ENCODE measurements at places on chromosomes 7 and 10.

DNA sequence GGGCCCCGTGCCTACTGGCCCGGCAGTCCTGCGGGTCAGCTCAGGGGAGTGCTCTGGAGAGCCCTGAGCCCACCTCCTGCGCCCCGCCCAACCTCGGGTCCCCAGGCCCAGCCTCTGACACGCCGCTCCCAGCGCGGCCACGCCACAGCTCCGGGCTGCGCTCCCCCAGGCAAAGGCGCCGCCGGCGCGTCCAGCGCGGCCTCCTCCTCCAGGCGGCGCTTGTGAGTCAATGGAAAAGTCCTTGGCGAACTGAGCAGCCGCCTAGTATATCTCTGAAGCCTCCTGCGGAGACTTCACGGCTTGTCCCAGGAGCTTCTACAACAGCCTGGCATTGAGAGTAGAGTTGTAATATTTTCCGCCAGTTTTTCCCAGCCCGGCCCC, 29.5 kb upstream of the BMS1 start:
- no peak for DNase-seq

- DNase-seq: no peak
These were observed 54.4 kb downstream of the MTPAP start for GRCh38 chr10:30294476-30295240.

DNA sequence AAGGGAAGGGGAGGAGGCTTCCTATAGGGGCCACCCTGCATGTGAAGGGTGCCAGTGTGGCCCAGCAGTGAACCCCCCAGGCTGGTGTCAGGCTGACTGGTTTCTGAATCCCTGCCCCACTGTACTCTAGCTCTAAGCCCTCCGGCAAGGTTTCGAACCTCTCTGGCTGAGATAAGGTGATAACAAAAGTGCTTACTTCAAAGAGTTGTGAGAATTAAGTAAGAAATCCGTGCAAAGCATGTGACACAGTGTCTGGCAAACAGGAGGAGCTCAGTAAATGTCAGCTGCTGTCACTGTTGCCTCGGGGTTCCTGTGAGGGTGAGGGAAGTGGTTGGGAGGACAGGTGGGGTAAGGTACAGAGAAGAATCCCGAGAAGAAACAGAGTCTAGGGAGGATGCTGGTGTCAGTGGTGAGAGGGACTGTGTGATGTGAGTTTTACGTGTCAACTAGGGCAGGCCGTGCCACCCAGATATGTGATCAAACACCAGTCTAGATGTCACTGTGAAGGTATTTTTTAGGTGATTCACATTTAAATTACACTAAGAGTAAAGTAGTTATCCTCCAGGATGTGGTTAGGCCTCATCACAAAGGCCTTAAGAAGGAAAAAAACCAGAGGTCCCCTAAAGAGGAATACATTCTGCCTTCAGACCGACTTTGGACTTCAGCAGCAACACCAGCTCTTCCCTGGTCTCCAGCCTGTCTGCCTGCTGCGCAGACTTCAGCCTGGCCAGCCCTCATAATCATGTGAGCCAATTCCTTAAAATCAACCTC, 64.4 kb downstream of the BPGM start:
- peak; percentile 11 for DNase-seq

GRCh38 chr7:47968847-47969774, 10.3 kb downstream of the HUS1 start:
- peak; percentile 64 for DNase-seq

DNA sequence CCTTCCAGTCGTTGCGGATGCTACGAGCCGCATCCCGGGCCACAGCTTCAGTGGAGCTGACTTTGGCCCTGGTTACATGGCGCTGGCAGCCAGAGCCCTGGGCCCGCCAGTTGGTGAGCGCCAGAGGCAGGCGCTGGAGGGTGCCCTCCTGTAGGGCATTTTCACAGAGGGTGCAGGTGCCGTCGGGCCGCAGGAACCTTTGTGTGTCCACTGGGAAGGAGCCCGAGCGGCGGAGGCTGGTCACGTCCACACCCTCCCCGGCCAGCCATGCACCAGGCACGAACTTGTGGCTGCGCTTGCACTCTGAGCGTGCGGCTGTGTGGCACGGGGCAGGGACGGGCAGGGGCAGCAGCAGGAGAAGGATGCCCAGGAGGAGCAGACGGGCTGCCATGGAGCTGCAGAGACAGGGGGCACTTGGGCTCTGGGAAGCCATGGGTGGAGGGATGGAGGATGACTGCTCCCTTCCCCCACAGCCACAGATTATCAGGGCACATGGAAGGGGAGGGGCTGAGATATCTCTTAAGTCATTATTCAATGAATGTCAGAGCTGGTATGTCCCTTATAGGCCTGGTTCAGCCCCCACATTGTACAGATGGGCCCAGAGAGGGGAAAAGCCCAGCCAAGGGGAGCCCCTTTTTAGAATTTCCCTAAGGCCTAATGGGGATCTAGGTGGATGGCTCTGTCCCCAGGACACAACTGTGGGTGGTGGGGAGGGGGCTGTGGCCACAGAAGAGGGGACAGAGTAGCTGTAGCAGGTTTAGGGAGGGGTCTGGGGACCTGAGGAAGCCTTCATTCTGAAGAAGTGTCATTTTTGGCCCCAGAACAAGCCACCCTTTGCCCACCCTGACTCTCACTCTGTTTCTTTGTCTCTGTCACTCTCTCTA, 1.8 kb downstream of the PRF1 start:
- no peak for DNase-seq

GRCh38 chr7:86920154-86920553, 139.3 kb downstream of the ELAPOR2 start:
- no peak for DNase-seq

DNA sequence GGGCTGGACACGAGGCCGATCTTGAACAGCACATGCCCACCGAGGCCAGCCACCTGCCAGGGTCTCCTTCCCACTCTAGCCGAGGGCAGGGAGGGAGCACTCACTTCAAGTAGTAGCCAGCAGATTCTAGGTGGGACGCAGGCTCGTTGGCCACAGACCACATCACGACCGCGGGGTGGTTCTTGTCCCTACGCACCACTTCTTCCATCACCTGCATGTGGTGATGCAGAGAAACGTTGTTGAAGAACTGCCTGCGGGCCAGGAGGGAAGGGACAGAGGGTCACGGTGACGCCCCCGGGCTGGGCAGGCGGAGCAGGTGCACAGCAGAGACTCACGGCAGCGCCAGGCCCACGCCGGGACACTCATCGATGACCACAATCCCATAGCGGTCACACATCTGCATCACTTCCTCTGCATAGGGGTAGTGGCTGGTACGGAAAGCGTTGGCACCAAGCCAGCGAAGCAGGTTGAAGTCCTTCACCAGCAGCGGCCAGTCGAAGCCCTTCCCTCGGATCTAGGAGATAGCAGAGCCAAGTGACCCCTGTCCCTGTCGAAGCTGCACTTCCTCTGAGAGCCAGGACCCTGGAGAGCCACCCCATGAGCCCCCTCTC, 7.7 kb downstream of the GUSB start:
- DNase-seq: no peak

DNA sequence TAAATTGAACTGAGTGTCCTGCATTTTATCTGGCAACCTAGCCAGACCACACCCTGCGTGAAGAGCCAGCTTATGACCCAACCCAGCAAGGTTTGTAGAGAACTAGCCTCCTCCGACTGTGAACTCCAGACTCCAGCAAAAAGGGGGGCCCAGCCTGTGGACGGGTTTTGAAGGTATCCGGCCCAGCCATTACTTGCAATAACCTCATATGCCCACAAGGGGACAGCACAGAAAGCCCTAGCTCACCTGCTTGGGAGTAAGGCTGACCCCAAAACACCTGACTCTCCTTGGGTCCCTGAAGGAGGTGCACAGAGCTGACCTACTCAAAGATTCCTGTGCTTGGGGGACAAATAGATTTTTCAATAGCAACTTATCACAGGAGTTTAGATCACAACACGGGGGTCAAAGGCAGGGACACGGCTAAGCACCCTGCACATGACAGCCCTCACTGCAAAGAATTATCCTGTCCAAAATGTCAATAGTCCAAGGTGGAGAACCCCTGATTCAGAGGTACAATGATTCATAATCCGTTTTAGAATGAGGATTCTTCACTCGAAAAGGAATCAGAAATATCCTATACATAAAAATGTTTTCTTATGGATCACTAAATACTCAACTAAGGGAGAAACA, 4.6 kb downstream of the TRPV6 start:
- DNase-seq: peak; percentile 39

DNA sequence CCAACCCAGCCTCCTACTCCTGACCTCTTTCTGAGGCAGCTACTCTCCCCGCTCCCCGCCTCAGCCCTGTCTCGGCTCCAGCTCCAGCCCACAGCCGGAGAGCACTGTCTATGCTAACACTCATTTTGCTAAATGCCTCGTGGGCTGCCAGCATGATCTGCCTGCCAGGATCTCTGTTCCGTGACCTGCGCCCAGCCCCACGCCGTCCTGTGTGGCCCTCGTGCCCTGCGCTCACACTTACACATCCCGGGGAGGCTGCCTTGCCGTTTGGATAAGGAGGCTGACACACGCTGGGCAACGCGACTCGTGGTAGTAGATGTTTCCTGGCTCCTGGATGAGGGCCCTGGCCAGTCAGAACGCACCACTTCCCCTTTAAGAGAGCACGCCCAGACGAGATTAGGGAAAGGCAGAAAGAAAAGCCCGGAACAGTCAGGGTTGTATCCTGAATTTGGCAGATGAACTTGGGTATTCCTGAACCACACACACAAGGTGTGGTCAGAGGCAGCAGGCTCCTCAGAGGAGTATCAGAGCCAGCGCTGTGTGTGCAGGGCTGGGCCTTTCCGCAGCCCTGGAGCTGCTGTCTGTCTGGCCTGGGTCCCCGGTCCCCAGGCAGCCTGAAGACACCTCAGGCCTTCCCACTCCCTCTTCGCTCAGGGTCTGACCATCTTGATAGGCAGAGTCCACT, 97.7 kb upstream of the EFCAB10 start:
- no peak for DNase-seq

Data from RKO (cell line).